ENCODE measurements at places on chromosomes 3 and 15.

GRCh38 chr3:143041903-143042302, 40.5 kb downstream of the U2SURP start:
- DNase-seq = no peak

DNA sequence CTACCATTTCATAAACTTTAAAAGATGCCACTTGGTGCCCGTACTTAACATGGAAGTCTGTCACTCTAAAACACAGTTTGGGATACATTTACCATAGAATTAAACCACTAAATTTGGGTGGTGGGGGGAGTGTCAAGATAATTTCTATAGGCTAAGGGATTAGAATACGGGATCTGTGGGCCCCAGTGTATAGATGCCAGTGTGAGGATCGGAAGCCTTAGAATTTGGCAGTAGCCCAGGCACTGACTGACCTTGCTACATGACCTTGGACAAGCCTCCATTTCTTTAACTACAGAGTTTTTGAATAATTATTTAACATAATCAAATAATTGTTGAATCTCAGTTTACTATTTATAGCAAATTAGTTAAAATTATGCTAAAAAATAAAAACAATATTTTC, 76.3 kb upstream of the STRIT1 start:
- DNase-seq = no peak

DNA sequence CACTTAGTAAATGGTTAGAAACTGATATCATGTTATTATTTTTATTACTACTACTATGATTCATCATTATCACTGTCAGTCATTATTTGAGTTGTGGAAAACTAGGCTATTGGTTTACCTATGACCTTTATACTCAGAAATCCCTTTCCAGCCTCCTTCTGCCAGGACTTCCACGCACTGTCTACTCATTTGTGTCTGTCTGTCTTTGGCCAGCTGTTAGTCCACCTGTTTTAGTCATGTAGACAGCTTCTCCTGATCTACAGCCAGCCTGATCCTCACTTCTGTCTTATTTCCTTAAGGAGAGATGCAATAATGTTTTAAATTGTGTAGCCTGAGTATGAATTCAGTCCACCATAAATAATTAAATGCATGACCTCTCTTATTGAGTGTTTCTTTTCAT, 162.8 kb downstream of the EPHA3 start:
- DNase-seq = no peak

DNA sequence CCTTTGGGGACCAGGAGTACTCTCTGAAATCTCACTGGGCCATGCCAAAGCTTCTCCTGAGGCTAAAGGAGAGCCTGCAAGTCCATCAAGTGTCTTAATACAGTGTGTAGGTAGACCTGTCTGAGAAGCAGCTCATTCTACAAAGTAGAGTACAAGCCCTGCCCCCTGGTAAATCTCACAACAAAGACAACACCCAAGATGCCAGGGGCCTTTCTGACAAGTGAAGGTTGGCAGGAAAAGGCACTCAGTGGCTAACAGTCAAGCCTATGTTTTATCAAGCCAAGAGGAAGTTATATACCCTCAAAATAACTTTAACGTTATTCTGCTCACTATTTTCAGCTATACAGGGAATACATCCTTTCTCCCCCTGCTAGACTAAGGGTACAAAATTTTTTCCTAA, 58.3 kb downstream of the NMNAT3 start:
- DNase-seq = no peak

DNA sequence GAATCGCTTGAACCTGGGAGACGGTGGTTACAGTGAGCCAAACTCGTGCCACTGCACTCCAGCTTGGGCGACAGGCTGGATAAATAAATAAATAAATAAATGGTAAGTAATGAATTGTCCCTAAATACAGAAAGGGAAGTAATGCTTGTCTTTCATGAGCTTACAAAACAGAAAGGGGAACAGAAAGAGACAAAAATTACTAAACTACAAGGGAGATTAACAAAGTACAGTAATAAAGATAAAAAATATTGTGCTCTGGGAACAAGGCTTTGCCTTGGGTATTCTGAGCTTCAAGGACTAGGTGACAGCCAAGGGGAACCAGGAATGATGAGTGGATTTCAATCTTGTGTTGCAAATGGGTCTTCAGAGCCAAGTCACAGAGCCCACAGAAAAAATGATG, 9.2 kb upstream of the HLTF start:
- no peak for DNase-seq

DNA sequence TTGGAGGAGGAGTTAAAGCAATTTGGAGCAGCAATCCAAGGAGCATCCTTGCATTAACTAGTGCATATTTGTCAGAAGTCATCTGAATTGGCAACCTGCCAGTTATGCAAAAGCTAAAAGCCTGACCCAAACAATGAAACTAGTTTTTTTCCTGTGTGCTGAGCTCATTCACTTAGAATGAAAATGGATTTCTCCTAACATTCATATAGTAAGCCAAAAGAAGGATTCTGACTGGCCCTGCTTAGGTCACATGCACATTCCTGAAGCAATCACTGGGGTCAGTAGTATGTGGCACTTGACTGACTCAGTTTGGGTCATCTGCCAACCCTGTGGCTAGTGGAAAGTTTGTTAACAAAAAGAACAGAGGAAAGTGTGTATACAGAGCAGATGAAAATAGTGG, 30.5 kb downstream of the OXSM start:
- DNase-seq = no peak

DNA sequence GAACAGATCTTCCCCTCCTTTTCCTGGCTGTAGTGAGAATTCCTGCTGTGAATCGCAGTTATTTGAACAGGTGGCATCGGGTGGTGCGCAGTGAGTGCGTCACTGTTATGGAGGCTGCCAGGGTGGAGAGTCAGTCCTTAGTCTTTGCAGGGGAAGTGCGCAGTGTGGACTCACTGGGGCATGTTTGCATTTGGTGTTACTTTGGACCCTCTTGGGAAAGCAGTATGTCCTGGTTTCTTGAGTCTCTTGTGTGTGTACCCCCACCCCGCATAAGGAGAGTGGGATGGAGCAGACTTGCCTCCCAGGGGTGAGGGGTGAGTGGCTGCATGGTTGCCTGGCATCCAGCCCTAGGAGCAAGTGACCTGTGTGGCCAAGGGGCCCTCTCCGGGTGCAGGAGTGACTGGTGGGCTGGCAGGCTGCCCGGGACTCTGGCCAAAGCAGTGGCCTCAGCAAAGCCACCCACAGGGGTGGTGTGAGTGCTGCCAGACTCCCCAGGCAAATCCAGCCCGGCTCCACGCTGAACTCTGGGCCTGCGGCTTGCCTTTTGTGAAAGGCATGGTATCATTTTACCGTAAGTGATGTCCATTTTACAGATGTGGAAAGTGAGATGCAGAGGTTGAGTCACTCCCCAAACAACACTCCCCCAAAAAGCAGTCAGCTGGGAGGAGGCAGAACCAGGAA, 46.4 kb downstream of the DNASE1L3 start:
- no peak for DNase-seq

DNA sequence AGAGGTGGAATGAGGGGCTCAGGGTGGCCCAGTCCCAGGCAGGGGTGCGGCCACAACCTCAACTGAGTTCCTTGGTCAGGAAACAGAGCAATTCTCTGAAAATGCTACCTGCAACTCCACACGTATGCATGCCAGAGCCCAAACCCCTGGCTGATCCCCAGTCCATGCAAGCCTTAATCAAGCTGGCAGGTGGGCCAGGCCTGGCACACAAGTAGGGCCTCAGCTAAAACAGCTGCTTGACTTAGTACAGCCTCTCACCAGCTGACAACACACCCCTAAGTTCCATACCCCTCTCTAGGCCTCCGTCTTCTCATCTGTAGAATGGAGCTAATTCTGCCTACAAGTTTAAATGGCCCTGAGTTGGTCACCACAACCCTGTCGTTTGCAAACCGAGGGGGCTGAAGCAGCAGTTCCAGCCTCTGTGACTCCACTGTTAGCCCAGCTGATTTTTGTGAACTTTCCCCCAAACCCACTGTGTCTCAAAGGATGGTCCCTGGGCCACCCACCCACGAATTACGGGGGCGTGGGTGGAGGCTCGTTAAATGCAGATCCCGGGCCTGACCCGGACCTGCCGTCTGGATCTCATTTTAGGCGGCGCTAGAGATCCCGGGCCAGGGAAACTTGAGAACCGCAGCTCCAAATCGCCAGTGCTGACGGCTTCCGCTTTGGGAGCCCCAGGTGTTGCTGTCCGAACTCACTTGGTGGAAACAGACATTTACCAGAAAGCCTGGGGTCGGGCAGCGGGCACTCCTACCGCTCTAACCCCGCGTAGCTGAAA, 927 bp downstream of the CHDH start:
- no peak for DNase-seq

- DNase-seq = no peak
Observed at GRCh38 chr15:46322753-46323152, 687.9 kb downstream of the SQOR start.

GRCh38 chr3:176293276-176293675, 904.0 kb downstream of the TBL1XR1 start:
- no peak for DNase-seq

DNA sequence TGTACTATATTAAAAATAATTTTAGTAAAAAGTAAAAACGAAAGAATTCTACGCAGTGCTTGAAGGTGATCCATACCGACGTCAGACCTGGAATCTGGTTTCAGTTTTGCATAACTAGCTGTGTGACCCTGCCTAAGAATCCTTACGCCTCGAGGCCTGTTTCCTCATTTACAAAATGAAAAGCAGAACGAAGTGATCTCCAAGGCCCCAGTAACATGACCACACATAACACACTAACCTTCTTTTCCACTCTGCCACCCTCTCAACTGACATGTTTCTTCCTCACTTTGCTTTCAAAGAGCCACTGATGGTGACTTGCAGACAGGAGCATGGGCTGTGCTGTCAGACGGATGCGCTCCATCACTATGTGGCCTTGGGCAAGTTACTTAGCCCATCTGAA, 4.8 kb downstream of the MESD start:
- DNase-seq = no peak

DNA sequence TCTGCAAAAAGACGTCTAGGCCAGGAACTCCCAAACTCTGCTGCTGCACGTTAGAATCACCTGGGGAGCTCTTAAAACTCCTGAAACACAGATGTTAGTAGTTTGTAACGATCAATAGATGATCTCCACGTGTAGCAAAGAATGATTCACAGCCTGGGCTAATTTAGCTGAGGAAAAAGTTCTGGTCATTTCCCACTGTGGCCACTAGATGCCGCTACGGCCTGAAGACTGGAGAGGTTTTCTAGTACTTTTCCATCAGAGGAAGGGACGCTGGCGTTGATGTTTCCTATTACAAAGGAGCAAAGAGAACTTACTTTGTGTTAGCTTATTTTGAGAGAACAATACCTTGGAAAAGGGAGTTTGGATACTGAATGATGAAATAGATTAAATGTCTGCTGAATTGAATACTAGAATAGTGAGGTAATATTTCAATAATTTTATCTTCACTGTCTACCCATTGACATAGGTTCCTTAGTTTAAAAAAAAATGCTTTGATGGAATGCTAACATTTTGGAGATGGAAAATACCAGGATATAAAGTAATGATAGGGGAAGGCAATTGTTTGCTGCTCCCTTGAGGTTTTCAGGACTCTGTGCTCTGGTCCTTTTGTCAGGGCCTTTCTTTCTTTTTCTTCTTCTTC, 159.1 kb downstream of the P3H2 start:
- DNase-seq = peak; percentile 19

DNA sequence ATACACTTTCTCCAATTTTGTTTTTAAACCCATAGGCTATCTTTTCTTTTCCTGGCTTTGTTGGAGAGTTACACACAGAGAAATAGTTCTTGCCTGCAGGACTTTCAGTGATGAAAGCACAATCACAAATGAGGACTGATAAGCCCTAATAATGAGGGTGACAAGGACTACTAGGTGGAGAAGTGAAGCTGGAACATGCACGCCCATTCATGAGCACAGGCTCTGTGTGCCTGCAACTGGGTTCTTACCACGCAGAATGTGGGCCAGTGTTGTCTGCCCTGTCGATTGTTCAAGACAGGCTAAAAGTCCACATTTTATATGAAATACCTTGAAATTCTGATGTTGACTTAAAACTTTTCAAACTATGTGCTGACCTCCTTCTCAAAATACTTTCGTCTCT, 162.3 kb upstream of the STRIT1 start:
- no peak for DNase-seq

DNA sequence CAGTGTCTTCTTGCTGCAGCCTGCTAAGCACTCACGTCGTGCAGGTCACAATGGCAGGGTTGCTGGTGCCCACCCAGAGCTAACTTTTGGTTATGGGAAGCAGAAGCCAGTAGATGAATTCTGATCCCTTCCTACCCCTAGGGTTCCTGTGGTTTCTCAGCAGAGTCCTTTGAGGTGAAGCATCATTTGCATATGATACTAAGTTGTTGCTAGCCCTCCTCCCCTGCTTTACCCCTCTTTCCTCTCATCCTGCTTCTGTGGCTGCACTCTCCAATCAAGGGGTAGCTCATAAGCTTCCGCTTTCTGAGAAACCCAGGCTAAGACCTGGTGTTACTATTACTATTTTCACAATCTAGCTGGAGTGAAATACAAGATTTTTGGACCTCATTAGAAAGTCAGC, 22.1 kb upstream of the HEG1 start:
- no peak for DNase-seq

DNA sequence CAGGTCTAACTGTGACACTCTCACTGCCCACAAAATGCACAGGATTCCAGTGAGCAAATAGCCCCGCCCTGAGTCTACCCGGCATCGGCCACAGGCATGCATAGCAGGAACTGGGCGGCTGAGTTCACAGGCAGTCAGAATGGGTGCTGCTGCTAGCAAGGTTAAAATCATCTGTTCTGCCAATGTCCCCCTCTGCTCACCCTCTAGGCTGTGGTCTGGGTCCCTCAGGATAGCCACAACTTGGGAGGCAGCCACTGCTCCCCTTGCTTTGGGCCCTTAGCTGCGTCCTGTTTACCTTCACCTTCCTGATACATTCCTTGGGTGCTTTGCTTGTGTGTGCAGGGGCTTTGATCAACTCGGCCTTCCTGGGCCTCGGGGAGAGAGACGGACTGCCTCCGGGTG, 232.9 kb upstream of the RGMA start:
- no peak for DNase-seq

- DNase-seq = no peak
Observed at GRCh38 chr3:127794402-127794801, 27.9 kb downstream of the MGLL start.

DNA sequence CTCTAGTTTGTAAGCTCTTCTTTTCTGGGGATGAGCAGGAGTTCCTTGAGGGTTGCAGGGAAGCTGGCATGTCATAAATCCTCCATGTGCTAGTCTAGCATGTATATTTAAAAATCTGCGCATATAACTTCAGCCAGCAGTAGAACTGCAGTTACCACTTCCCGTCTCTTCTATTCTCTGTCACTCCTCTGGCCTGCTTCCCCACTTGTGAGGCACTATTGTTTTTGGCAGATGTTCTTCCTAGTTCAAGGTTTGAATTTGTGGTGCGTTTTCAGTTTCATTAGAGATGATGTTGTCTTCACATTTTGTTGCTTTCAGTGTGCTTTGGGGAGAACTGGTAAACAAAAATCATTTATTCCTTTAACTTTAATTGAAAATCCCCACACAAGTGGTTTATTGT, 169.1 kb upstream of the ZPLD1 start:
- DNase-seq = no peak

GRCh38 chr3:108098003-108098370, 7.2 kb upstream of the CD47 start:
- DNase-seq = no peak
